Activated naive CD8-positive, alpha-beta T cell treated with anti-CD3 and anti-CD28 coated beads, Interleukin-2, amount 50 U/mL, for 24 hours (primary cell): ENCODE measurements at places on chromosomes 7 and 10.

DNA sequence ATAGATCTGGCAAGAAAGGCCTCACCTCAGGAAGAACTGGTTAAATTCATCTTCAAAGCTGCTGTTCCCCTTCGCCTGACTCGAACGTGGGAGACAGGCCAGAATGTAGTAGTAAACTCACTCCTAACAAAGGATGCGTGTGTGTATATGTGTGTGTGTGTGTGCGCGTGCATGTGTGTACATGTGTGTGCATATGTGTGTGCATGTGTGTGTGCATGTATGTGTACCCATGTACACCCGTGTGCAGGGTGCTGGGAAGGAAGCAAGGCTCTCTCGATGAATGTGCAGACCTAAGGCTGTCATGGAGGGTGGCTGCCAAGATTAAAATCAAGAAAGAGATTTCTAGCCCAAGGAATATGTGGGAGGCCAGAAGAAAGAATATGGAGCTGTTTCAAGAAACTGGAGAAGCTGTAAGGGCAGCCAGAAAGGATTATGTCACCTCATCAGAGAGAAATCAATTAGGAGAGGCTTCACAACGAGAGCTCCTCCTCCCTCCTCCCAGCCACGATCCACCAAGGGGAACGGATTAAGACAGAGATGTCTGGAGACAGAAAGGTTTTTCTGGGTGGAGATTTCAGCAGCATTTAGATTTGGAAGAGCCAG, 34.0 kb upstream of the LBX1 start:
- H3K4me3 ChIP-seq = no peak overlapping the region
- DNase-seq = no peak
- no peaks in the 10 kb centered on the region for H3K4me1 ChIP-seq
- no peaks in the 10 kb centered on the region for H3K36me3 ChIP-seq
- no peak overlapping the region for H3K27ac ChIP-seq

GRCh38 chr10:28569506-28570159, 36.7 kb downstream of the WAC start:
- H3K4me1 ChIP-seq = peaks cover 90% of the 10 kb centered on the region
- peak overlapping the region; percentile 65 for H3K27ac ChIP-seq
- H3K36me3 ChIP-seq = peaks cover 47% of the 10 kb centered on the region
- no peak for DNase-seq

DNA sequence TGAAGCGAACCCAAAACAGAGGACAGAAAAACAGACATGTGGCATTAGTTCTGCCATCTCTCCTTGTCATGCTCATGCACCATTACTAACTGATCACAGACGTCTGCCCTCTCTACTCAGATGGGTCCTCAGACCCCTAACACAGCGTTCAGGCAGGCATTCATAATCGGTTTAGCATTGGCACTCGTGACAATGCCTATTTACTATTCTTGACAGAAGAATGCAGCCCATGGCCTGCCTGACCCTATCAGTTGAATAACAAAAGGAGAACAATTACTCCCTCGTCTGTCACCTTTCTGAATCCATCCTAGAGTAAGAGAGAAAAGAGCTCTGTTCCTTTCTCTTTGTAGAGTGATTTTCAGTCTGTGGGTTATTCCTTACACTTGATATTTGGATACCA, 194.6 kb upstream of the PHYHIPL start:
- no peak overlapping the region for H3K27ac ChIP-seq
- H3K4me1 ChIP-seq = no peaks in the 10 kb centered on the region
- peaks cover 5% of the 10 kb centered on the region for H3K27me3 ChIP-seq
- H3K4me3 ChIP-seq = no peak overlapping the region
- no peak for DNase-seq

GRCh38 chr7:129066290-129067131, 11.6 kb upstream of the TNPO3 start:
- H3K27me3 ChIP-seq = peaks cover 9% of the 10 kb centered on the region
- DNase-seq = no peak
- no peak overlapping the region for H3K4me3 ChIP-seq
- H3K4me1 ChIP-seq = no peaks in the 10 kb centered on the region

- peaks cover 16% of the 10 kb centered on the region for H3K36me3 ChIP-seq
- H3K27ac ChIP-seq = no peak overlapping the region
- H3K27me3 ChIP-seq = no peaks in the 10 kb centered on the region
- DNase-seq = no peak
Measured at GRCh38 chr7:134004829-134005505, 122.2 kb upstream of the LRGUK start.

GRCh38 chr7:133681529-133681928, 428.7 kb downstream of the EXOC4 start:
- peaks cover 11% of the 10 kb centered on the region for H3K4me1 ChIP-seq
- no peak overlapping the region for H3K4me3 ChIP-seq
- peaks cover 4% of the 10 kb centered on the region for H3K36me3 ChIP-seq
- no peak overlapping the region for H3K27ac ChIP-seq
- DNase-seq = no peak
- no peaks in the 10 kb centered on the region for H3K27me3 ChIP-seq

GRCh38 chr10:63464402-63465292, 1.1 kb downstream of the JMJD1C start:
- no peaks in the 10 kb centered on the region for H3K27me3 ChIP-seq
- DNase-seq = no peak
- H3K27ac ChIP-seq = peak overlapping the region; percentile 59
- no peaks in the 10 kb centered on the region for H3K36me3 ChIP-seq

DNA sequence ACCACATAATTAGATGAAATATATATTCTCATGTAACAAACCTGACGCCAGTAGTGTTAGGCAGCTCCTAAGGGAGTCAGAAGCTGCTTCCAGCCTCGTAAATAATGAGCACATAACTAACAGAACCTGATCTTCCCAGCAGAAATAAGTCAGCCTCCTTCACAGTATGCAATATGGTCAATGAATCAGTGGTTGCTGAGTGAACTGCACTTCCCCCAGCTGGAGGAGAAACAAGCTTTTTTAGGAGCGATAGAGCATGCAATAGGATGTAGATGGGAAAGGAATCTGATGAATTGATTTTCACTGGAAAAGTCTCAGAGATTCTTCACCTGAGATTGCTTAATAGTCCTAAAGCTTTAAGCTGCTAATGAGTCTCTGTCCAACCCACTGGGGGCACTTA, 337.2 kb upstream of the LRGUK start:
- no peak overlapping the region for H3K27ac ChIP-seq
- no peaks in the 10 kb centered on the region for H3K4me1 ChIP-seq
- no peak for DNase-seq
- no peaks in the 10 kb centered on the region for H3K27me3 ChIP-seq
- H3K4me3 ChIP-seq = no peak overlapping the region

DNA sequence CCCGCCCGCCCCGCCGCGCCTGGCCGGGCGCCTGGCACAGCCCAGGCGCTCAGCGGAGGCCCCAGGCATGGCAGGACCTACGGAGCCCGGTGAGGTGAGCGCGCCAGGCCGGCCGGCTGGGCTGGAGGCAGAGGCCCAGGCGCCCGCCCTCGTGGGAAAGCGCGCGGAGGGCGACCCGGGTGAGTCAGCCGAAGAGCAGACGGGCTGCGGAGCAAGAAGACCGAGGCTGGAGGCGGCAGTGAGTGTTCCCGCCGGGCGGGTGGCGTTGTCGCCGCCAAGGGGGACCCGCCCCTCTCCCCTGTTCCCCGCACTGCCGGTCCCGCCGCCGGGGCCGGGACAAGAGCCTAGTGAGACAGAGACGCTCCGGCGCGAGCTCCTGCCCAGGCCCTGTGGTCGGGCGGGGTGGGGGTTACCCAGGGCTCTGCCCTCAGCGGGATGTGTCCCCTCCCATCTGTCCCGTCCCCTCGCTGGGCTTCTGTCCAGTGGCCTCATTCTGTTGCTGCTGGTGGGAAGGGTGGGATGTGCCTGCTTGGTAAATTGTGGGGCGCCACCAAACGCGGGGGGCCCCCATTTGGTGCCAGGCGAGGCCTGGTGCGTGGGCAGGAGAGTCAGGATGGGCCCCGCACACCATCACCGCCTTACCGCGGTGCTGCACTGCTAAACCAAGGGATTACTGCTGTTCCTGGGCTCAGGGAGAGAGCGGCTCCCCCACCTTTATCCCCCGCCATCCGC, 17.0 kb upstream of the NODAL start:
- H3K27me3 ChIP-seq = peaks cover 47% of the 10 kb centered on the region
- no peak overlapping the region for H3K27ac ChIP-seq
- no peaks in the 10 kb centered on the region for H3K36me3 ChIP-seq
- peaks cover 7% of the 10 kb centered on the region for H3K4me1 ChIP-seq
- peak; percentile 69 for DNase-seq

DNA sequence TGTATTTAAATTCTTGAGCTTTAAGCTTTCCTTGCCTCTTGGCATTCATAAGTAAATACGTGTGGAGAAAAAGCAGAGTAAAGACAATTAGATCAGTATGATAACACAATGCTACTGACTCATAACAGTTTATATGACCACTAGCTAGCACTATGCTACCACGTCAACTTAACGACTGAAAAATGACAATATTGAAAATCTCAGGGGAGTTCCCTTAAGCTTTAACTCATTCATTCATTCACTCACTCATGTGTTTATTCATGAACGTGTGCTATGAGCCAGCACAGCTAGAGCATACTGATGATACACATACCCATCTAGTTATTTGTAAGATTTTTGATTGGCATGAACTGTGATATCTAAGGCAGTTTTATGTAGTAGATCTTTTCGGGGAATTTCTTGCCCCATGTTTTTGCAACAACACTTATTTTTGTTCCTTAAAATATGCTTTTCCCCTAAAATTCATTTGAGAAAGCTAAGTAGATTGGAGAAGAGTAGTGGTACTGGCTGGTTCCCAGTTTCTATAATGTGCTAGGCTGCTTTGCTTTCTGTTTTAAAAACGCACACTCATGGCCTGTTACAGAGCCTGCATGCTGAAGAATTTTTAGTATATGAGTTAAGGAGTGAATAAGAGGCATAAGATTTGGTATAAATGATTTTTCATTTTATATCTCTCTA, 57.4 kb upstream of the ACBD5 start:
- no peaks in the 10 kb centered on the region for H3K36me3 ChIP-seq
- no peak overlapping the region for H3K4me3 ChIP-seq
- peaks cover 2% of the 10 kb centered on the region for H3K27me3 ChIP-seq
- H3K4me1 ChIP-seq = no peaks in the 10 kb centered on the region

GRCh38 chr7:105591522-105591921, 10.2 kb upstream of the EFCAB10 start:
- H3K36me3 ChIP-seq = no peaks in the 10 kb centered on the region
- DNase-seq = no peak
- no peak overlapping the region for H3K4me3 ChIP-seq
- H3K27me3 ChIP-seq = no peaks in the 10 kb centered on the region
- no peak overlapping the region for H3K27ac ChIP-seq

- H3K27ac ChIP-seq = no peak overlapping the region
- H3K4me1 ChIP-seq = peaks cover 4% of the 10 kb centered on the region
- H3K4me3 ChIP-seq = no peak overlapping the region
Measured at GRCh38 chr10:77636282-77636966, 1.2 kb downstream of the KCNMA1 start.

DNA sequence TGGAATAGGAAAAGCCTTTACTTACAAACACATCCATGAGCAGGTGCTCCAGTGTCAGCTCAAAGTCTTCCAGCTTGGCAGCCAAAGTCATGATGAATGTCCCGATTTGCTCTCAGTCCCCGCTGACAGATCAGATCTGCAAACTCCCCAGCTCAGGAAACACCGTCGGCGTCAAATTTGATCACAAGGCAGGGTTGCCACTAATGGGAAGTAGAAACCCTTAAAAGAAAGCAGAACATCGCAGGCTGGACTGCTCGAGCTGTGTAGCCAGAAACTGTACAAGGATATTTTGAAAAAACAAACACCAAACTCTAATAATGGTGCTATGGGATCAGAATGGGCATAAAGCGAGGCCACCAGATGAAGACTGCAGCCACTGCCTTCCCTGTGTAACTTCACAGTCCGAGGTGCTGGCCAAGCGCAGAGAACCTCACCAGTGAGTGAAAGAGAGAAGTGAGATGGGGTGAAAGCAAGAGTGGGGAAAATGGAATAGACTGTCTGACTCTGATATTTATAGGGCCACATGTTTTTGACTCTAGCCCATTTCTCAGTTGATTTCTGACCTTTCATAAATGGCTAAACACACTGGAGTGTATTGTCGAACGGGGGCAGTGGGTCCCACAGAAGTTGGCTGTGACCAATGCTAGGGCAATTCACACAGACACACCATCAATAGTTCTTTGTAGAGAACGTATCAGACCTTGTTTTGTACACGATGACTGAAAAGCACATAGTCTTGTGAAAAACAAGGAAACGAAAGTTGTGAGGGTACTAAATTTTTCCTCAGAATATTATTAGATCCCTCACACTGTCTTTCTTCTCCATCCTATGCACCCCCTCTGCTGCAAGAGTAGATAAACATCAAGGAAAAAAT, 306.2 kb downstream of the FRMD4A start:
- no peak overlapping the region for H3K27ac ChIP-seq
- peaks cover 17% of the 10 kb centered on the region for H3K27me3 ChIP-seq
- H3K4me1 ChIP-seq = peaks cover 17% of the 10 kb centered on the region
- H3K36me3 ChIP-seq = no peaks in the 10 kb centered on the region

DNA sequence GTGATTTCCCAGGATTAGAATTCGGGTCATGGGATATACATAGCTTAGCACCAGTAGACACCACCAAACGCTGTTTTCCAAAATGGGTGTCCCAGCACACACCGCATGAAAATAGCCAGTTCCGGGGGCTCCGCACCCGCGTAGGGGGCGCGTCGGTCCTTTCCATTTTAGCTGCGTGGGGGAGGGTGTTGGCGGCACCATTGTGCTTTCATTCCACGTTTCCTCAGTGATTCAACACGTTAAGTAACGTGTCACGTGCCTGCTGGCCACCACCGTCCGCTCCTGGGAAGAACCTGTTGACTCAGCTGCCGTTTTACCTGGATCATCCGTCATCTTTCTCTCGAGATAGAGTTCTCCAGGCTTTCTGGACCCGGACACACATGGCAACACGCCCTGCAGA, 25.6 kb upstream of the ADGRA1 start:
- no peak for DNase-seq
- H3K4me3 ChIP-seq = no peak overlapping the region
- peaks cover 7% of the 10 kb centered on the region for H3K27me3 ChIP-seq
- H3K4me1 ChIP-seq = peaks cover 14% of the 10 kb centered on the region
- H3K36me3 ChIP-seq = no peaks in the 10 kb centered on the region
